Stimulated activated CD4-positive, alpha-beta T cell treated with anti-CD3 and anti-CD28 coated beads, Interleukin-4, amount 100 ng/mL, for 48 hours (primary cell): ENCODE measurements at places on chromosomes 3 and 15.

GRCh38 chr3:67083277-67083676 is 85.2 kb downstream of the KBTBD8 start:
- DNase-seq, result peak; percentile 5

GRCh38 chr3:100590114-100590839 is 19.1 kb upstream of the ADGRG7 start:
- DNase-seq, result peak; percentile 31

- no peak for DNase-seq
Measured at GRCh38 chr3:189630767-189631372, 319 bp upstream of the TP63 start.

GRCh38 chr3:60169755-60170154 is 1081.5 kb downstream of the FHIT start:
- no peak for DNase-seq

DNA sequence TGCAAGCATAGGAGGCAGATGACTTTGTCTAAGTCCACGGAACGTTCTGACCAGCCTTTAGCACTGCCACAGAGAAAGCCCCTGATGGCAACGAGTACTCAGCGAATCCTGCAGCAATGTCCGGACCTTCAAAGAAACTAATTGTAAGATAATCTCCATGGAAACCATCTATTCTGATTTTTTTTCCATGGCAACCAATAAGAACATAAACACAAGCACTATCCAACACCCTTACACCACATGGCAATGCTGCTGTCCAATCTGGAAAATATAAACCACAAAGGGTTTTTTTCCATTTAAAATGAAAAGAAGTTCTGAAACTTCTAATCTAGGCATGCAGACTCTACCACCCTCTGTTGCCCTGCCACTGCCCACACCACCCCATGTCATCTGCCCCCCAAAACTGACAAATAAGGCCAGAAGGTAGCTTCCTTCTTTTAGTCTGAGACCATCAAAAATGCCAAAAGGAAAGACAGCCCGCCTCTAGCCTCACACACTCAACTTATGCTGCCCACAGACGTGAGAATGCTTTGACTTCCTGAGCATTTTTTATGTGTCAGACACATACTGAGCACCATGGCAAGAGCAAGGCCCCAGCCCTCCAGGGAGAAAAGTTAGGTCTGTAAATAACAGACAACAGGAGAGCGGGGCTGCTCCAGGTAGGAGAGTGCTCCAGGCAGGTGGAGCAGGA is 44.5 kb downstream of the POC1A start:
- no peak for DNase-seq

GRCh38 chr3:43338295-43338694 is 52.0 kb downstream of the SNRK start:
- no peak for DNase-seq

DNA sequence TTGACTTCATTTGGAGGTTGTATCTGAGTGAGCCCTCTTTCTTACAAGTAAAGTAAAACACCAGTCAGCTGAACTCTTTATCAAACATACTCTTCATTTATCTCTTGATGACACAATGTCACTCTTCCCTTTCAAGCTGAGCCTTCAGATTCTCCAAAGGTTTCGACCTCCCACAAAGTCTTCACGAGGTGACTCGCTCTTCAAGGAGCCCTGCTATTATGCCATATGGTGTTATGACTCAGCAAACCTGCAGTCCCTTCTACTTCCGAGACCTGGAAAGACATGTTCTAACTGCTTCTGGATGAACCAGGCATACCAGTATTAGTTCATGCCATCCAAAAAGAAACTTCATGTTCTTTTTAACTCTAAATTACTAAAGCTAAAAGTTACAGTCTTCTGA is 23.1 kb downstream of the AADAC start:
- DNase-seq, result no peak

GRCh38 chr3:1847571-1847970 is 251.1 kb upstream of the CNTN4 start:
- DNase-seq, result no peak

- DNase-seq, result no peak
Measured at GRCh38 chr3:32755761-32756160, 62.0 kb upstream of the TRIM71 start.

- no peak for DNase-seq
Measured at GRCh38 chr3:185561374-185561943, 9.1 kb upstream of the LIPH start.

DNA sequence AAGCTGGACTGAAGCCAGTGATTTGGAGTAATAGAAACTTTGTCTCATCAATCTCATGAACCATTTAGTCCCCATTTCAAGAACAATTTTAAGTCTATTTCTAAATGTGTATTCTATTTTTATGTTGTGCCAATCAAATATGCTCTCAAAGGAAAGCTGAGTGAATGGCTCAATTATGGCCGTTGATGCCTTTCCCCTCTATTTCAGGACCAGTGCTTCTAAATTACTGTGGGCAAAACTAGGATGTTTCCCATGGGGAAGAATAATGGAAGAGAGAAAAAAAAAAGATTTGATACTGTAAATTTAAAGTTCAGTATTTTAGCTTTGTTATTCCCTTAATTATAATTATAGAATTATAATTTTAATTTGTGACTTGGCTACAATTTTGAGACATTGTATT is 110.1 kb downstream of the CADM2 start:
- no peak for DNase-seq

- DNase-seq, result no peak
Measured at GRCh38 chr3:157390713-157391515, 45.7 kb upstream of the PTX3 start.

DNA sequence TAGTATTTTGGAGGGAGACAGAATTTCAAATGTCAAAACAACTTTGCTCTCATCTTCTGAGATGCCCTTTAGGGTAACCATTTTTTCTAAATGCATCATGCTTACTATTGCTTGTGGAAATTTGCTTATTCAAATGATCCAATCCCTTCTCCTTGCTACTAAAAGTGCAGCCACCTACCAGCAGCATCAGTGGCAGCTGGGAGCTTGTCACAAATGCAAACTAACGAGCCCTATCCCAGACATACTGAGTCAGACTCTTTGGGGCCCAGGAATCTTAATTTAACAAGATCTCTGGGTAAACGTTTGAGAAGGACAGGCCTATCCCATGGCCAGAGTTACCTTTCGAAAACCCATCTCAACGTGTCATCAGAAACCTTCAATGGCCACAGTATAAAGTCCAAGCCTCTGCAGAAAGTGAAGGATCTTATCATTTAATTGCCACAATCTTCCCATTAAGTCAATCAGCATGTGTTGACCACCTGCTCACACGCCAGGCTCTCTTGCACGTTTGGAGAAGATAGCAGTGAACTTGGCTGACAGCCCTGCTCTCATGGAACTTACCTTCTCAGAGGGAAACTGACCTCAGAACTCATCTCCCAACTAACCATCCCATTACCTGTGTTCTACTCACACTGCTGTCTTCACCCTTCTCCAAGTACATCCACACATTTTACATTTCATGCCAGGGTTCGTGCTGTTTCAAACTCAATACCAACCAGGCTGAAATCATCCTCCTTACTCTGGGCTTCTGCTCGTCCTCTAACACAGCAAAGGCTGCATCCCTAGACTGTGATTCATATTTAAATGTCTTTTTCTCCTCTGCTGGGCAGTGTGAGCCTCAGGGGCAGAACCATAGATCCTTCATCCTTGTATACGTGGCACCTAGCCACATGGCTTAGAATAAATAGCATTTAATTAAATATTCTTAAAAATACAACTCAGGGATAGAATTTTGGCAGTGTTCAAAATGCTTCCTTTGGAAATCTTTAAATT is 24.8 kb upstream of the VGLL4 start:
- no peak for DNase-seq

GRCh38 chr15:85860394-85861161 is 65.9 kb upstream of the KLHL25 start:
- DNase-seq, result no peak

DNA sequence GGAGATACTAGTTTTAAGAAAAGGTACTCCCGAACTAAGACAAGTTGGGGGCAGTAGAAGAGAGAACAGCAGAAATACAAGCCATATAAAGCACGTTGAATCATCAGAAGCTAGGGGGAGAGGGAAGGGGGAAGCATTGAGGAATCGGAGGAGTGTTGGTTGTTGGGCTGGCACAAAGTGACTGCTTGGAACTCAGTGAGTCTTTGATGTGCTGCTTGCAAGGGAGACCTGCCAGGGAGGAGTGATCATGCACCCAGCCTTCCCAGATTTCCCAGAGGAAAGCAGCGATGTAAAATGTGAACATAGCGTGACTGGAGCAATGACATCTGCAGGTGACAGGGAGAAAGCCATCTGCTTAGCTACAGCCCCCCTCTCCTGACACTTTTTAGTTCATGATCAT is 192.4 kb upstream of the IL12A start:
- no peak for DNase-seq

DNA sequence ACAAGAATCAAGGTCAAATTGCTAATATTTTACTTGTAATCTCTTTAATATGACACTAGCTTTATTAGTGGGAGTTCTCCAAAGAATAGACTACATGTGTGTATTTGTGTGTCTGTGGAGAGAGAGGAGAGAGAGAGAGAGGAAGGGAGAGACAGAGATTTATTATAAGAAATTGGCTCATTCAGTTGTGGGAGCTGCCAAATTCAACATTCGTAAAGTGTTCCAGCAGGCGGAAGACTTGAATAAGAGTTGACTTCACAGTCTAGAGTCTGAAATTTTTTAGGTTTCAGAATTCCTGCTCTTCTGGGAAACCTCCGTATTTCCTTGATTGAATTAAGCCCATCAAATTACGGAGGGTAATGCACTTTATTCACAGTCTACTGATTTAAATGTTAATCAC is 4.7 kb upstream of the CLDN1 start:
- no peak for DNase-seq

DNA sequence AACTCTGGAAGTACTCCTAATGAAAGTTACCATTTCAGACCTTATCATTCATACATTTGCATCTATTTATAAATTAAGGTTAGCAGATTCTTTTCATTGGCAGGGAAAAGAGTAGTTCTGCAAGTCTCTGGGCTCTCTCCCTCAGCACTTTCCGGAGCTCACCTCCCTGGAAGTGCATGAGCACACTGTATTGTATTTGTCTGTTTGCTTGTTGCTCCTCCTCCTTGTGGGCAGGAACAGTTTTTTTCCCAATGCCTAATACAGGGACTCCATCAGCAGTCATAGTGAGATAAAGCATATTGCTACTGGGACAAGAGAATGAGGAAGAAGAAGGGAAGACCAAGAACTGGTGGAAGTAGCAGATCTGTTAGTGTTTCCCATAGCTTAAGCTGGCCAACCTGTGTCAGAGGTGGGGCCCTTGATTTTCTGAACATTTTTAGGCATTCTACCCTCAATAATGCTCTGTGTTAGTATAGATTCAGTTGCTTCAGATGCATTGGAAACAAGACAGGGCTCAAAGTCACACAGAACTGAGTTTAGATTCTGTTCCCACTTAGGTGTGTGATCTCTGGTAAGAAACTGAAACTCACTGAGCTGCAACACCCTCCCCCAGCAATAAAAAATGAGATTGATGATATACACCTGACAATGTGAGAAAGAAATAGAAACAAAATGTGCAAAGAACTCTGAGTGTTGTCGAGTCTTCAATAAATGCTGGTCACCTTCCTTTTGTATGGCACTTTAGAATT is 407.8 kb downstream of the TUSC7 start:
- no peak for DNase-seq

GRCh38 chr15:26129852-26130251 is 266.7 kb upstream of the ATP10A start:
- DNase-seq, result no peak

DNA sequence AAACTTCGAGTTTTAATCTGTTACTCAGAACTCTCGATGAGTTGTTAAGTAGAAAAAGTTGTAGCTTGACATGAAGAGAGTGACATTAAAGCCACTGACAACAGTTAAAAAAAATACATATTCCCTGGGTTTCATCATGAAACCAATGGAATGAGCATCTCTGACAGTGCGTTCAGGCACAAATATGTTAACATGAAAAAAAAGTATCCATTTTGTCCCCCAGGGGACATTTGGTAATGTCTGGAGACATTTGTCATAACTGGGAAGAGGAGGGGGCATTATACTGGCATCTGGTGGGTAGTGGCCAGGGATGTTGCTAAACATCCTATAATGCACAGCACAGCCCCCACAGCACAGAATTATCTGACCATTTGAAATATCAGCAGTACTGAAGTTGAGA is 14.8 kb upstream of the FOXP1 start:
- no peak for DNase-seq

DNA sequence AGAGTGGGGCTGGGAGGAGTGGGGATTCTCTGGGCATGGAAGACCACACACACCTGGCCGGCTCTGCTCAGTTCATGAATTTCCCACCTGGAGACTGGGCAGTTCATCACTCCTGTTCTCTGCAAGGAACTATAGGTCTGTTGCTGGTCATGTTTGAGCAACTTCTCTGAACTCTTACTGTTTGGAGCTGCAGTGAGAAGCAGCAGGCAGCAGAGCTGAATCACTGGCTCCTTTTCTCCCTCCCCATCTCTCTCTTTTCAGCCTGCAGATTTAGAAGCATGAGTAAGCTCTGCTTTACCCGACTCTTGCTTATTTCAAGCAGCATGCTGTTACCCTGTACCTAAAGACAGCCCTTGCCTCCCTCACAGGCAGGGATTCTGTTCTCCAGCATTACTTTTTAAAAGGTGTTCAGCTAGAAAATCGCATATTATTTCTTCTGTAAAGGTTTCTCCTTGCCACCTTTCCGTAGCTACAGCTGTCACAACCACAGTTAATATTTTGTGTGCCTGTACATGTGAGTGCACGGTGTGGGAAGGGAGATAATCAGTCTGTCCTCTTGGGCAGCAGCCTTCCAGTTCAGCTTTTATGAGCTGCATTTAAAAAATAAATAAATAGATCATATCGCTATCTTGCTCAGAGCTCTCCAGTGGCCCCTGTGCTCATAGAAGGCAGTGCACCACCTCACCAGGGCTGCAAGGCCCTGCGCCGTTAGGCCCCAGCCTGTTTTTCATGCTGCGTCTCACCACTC is 131.6 kb downstream of the CHCHD6 start:
- DNase-seq, result no peak

DNA sequence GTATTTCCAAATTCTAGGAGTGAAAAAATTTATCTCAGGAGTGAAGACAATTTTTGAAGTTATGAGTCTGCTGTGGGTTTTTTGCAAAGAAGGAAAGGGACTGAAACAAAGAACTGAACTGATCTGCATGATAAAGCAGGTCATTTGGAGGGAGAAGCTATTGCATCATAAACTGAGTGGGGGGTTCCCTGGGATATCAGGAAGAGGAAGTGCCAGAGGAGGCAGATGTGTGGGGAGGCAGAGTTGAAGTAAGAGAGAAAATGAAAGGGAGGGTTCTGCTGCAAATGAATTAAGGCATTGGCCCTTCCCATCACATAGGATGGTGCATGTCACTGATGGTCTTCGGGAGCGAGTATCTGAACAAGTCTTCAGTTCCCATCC is 379.2 kb downstream of the VPS13C start:
- no peak for DNase-seq
